ENCODE measurements at places on chromosomes 1 and 21.

DNA sequence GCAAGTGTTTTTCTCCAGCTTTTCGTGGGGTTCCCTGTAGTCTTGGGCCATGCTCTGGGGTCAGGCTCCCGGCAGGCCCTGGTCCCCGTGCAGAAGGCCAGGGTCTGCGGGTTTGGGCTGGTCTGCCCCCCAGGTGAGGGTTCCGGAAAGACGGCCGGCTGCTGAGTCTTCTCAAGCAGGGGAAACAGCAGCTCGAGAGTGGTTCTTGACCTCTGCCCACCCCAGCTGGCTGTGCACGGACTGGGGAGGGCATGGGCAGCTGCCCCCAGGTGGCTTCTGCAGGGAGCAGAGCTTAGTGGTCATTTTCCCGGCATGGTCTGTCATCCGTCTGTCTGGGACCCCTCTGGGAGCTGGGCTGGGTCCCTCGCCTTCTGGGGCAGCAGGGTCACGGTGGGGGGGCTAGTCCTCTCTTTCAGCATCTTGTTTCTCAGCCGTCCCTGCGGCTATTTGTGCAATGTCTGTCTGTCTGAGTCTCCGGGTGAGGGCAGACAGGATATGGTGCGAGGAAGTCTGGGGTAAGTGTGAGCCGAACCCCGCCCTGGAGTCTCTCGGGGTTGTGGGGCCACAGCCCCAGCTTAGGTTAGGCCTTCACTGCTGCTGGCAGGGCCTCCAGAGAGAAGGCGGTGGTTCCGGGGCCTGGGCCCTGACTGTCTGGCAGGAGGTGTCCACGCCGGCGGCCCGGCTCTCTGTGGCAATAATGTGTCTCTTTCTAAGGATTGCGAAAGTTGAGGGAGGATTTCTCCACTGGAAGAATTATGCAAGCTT, 6.1 kb downstream of the SKI start:
- DNase-seq: peak; percentile 96

DNA sequence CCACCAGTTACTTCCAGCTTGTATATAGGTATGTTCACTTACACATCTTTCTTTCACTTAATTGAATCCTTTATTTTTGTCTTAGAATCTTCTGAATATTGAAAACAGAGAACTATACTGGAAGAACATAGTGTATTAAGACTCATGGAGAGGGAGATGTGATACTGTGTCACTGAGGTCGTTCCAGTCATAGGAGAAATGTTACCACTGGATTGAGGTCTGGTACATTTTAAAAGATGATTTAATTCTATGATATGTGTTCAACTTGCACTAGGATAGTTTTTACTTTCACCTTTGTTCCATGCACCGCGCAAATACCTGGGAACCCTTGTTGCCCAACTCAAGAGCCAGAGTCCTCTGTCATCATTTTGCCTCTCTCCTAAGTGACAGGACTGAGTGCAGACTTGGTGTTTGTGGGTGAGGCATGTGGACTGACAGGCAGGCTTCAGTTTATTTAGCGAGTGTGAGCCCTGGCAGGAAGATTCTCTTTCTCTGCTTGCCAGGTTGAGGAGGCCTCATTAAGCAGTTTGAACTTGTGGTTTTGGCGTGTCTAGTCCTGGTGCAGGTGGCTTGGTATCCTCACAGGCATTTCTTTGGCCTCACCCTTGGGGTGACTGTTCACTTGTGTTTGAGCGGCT, 63.7 kb downstream of the DYRK1A start:
- no peak for DNase-seq

DNA sequence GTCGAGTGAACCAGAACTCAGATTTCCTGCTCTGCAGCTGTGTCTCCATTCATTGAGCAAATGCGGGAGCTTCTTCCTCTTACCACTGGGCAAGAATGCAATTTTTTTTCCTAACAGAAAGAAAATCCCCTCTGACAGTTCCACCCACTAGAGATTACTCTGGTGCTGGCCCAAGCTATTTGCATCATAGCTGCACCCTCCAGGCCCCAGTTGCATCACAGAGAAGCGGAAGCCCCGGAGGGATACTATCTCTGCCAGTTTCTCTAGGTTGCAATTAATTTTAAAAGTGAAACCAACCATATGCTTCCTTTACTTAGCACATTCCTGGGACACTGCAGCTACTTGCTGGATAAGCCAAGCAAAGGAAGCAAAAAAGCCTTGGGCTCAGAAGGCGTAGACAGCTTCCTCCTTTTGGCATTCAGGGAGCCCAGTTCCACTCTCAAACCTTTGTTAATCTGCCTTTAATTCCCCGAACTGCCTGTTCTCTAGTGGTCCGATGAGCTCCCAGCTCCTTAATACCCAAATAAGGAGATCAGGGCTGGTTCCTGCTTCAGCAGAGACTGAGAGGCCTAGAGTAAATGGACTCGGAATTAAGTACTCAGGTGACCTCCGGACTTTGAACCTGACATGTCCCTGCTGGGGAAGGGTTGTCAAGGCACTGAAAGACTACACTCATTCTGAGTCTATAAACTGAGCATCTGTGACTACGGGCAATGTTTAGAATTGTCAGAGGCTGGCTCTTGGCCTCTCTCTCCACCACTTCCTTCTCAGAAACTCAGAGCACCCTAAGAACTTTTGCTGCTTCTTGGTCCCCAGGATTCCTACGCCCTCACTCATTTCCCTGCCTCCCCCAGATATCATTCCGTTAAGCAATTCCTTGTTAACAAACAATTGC, 72.5 kb upstream of the TNFSF18 start:
- peak; percentile 96 for DNase-seq

GRCh38 chr1:159786966-159787365, 6.2 kb downstream of the DUSP23 start:
- DNase-seq: no peak

DNA sequence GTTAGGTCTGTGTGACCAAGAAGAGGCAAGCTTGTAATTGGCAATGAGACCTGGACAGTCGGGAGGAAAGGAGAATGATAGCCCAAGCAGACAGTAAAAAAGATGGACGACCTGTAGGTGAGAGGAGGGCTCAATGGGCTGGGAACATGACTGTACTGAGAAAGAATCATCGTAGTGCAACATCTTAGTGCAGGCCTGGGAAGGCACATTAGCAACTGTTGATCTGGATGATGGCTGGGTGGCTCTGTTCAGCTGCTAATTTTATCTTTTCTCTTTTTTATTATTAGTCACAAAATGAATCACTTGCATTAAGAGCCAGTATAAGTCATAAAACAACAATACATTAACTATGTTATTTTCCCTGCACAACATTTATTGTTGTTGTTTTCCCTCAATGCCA, 32.9 kb downstream of the IFI44 start:
- no peak for DNase-seq

DNA sequence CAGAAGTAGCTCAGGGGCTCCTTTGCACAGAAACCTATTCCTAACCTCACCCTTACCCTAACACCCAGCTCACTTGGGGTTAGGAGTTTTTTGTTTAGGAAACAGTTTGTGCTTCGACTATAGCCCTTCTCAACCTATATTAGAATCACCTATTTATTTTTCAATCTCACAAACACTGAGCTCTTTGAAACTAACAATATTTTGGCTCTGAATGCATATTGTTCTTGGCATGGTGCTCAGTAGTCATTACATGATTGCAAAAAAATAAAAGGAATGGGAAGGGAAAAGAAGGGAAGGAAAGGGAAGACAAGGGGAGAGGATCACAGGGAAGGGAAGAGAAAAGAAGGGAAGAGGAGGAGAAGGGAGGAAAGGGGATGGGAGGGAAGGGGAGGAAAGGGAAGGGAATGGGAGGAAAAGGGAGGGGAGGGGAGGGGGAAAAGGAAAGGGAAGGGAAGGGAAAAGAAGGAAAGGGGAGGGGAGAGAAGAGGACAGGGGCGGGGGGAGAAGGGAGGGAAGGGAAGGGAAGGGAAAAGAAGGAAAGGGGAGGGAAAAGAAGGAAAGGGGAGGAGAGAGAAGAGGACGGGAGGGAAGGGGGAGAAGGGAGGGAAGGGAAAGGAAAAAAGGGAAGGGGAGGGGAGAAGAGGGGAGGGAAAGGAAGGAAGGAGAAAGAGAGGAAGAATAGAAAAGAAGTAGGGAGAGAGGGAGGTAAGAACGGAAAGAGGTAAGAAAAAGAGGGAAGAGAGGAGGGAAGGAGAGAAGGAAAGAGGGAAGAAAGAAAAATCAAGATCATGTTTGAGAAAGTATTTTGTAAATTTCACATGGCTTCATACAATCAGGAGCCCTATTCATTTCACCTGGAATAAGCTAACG, 484.1 kb upstream of the NFIA start:
- DNase-seq: no peak
